CD4-positive, alpha-beta T cell treated with Interleukin-17A for 4 hours (primary cell): ENCODE measurements at places on chromosomes 7 and 10.
A peak's percentile ranks its signal among the peaks of the same experiment; 100 is the strongest.

GRCh38 chr10:93595378-93596161, 5.5 kb downstream of the RBP4 start:
- DNase-seq = no peak

DNA sequence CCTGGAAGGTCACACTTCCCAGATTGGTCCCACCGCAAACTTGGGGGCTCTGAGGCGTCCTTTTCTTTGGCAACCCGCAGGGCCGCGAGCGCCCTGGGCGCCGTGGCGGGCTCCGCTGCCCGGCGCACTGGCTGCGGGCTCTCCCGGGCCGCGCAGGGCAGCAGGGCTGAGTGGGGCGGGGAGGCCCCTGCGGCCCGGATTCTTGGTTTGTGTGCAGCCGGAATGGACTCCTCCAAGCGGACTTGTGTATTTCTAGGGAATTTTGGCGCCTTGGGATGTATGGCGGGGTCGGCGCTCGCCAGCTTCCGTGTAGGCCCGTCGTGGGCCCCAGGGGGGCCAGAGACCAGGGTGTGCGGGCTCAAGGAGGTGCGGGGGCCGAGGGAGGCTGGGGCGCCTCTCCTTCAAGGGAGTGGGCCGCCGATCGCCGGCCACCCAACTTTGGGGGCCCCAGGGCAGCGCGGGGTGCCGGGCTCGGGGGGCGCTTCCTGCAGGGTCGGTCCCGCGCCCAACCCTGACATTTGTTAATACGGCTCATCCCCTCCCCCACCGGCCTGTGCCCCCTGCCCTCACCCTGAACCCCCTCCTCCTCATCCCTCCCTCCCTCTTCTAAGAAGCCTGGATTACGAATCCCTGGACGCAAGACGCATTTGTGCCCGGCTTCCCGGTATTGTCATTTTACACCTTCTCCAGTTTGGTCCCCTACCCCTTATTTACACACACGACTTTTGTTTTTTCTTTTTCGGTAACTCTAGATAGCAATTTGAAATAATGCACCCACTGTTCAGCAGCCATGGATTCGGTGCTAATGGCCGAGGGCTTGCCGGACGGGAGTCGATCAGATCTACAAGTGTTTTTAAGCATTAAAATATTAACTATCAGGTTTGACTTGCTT, 2.5 kb downstream of the TCF7L2 start:
- no peak for DNase-seq

GRCh38 chr10:78397786-78398185, 364.1 kb downstream of the RPS24 start:
- no peak for DNase-seq

DNA sequence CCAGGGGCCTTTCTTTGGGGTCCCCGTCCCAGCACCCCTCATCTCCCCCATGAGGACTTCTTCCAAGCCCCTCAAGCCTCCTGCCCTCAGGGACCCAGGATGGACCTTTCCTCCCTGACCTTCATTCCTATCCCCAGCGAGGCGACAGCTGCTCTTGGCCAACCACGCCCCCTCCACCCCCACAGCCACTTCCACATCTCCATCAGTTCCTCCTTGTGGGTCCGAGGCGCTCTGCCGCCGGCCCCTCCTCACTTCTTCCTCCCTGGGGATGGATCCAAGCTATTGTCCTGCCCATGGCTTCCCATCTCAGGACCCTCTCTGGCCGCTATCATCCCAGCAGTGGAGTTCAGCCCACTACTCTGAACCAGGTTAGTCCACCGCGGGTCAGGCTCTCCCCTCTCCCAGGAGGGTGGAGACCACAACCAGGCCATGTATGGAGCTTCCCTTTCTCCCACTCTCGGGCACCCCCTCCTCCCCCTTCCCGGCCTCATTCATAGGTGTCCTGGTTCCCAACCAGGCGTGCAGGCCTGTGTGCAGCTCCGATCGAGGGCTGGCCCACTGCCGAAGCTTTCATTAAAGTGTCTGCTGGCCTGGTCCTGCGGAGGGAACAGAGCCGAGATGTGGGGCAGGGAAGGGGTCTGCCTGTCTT, 1.7 kb upstream of the SH2B2 start:
- peak; percentile 18 for DNase-seq

GRCh38 chr10:35564341-35564968, 40.7 kb upstream of the GJD4 start:
- DNase-seq = no peak

GRCh38 chr10:101538446-101538845, 49.6 kb downstream of the POLL start:
- DNase-seq = no peak

GRCh38 chr7:40437936-40438634, 303.3 kb downstream of the SUGCT start:
- DNase-seq = no peak

- DNase-seq = no peak
These were observed 32.1 kb downstream of the KCNMA1 start for GRCh38 chr10:77605466-77605865.

DNA sequence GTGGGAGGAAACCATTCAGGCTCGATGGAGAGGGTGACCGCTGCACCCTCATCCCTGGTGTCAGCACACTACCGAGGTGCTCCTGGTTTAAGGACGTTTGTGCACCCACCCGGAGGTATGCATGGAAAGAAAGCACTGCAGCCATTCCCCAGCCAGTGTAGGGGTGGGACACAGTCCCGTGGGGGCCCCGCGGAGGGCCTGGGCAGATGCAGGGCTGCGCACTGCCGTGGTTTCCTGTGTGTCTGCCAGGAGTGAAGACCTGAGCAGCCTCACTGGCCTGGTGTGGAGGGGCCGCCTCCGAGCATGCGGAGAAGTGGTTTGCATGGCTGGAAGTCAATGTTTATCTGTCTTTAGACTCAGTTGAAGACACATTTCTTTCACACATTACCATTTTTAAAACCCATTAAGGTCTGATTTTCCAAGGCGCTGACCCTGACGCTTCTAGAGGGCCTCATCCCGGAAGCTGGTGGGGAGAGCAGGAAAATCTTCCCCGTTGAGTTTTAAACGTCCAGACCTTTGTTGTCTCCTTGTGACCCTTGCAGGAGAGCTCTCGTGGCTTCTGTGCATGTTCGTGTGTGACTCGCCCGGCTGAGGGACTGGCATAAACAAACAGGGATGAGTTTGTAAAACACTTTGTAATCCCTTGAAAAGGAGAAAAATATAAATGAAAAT, 188.1 kb downstream of the MGMT start:
- DNase-seq = no peak

DNA sequence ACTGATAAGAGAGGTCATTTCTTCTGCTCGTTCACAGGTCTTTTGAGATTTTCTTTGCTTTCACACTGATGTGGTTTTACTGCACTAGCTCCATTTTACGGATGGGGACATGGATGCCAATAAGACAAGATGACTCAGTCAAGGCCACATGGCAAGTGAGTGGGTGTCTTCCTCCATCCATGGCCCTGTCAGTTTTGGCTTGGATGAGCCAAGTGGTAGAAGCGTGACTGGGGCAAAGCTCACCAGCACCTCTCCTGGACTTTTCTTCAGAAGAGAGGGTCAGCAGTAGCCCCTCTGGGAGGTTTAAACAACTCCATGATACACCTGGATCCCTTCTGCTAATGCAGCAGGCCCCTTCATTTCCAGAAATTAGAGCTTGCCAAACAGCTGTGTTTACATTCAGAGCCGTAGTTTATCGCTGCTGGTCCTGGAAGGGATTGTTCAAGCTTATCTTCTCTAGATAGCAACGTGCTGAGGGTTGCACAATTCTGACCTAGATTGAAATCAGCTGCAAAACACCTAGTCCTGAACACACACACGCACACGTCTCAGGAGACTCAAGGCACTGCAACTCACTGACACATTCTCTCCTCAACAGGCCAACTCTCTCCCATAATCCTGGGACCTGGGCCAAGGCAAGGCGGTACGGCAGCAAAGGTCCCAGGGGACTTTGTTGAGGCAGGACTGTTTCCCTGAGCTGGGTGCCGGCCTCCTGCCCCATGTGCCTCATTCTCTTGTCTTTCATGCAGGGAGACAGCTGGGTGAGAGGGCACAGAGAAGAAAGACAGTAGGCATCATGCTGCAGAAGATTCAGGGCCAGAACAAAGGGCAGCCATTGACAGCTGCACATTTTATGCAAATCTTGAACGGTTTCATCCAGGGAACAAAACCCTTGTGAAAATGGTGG, 14.2 kb upstream of the PDCD4 start:
- peak; percentile 48 for DNase-seq

- no peak for DNase-seq
These were observed 17.0 kb downstream of the BCAP29 start for GRCh38 chr7:107596881-107597581.

GRCh38 chr10:73907841-73908517, 3.0 kb upstream of the PLAU start:
- DNase-seq = no peak

- no peak for DNase-seq
These were observed 614.1 kb upstream of the FZD8 start for GRCh38 chr10:36256166-36256565.

DNA sequence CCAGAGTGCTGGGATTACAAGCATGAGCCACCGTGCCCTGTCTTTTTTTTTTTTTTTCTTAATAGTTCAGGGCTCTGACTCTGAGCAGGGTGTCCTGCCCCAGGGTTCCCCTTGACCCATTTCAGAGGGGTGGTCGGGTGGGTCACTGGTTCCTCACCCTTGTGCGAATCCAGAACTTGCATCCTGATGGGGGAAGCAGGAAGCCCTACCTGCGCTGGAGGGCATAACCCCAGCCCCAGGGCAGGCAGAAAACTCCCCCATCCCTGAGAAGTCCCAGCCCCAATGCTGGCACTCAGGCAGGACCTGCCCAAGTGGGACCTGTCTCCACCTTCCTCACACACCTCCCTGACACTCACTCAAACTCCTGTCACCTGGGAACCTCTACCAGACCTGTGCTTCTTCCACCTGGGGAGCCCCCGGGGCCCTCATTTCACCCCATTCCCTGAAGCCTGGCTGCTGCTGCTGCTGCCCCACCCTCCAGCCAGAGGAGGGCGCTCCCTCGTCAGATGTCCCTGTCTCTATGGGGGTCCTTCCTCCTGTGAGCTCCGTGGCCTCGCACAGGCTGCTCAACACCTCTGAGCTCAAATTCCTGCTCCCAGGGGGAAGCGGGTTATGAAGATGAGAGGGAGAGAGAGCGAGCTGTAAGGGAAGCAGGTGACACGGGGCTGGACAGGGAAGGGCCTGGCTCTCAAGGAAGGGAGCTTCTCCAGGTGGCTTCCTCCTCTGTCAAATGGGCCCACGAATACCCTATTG, 15.1 kb upstream of the ZNF273 start:
- peak; percentile 51 for DNase-seq

DNA sequence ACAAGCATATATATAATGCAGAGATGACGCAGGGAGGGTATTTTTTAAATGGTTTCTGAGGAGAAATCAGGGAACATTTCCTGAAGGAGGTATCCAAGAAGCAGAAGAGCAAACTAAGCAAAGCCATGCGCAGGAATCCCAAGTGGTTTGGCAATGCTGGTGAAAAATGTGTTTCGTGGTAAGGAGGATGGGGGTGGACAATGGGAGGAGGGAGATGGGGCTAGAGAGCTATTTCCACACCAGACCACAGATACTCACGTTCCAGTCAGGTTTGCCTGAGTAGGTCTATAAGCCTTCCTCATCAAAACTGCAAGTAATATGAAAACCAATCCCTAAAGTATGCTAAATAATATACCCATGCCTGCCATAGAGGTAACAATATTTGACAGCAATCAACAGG, 223.7 kb upstream of the MKLN1 start:
- no peak for DNase-seq
